ENCODE measurements at places on chromosomes 12 and 14. TPM values are rescaled to one million over a fixed set of nuclear protein-coding genes. Genes with fewer than 3 reads are reported as not detected.

DNA sequence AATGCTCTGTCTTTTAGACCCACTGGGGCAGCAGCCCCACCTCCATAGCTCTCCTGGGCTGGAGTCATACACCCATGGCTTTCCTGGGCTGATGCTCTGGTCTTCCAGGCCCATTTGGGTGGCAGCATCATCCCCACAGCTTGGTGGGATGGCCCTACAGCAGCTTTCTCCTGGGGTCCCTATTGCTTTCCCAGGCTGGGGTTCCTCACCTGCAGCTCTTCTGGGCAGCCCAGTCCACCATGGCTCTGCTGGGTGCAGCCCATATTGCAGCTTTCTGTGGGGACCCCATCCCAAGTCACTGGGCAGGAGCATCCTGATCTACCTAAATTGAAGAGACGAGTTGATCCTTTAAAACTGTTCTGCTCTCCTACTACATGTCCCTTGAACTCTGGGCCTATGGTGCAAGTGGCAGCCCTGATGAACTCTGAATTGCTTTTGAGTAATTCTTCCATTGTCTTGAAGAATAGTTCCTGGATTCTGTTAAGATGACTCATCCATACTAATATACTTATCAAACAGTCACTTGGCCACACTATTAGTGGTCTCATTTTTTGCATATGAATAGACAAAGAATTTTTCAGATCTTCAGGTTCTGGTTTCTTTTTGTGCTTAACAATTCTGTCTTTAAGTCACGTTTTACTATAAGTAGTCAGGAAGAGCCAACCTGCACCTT, 390.1 kb downstream of the DPF3 start:
- DNase-seq = no peak

The MSRB3 gene
- polyA plus RNA-seq = 48.6 TPM

The RNASE2 gene
- 0.66 TPM for polyA plus RNA-seq

The NT5DC3 gene
- 9.0 TPM for polyA plus RNA-seq

GRCh38 chr14:75015496-75015895, 12.8 kb downstream of the EIF2B2 start:
- no peak for DNase-seq

The RNU4-1 gene
- polyA plus RNA-seq = not detected

- DNase-seq = peak; percentile 8
These were observed 42.0 kb upstream of the A2ML1 start for GRCh38 chr12:8780389-8780788.

GRCh38 chr12:59736359-59736758, 140.5 kb downstream of the SLC16A7 start:
- no peak for DNase-seq

DNA sequence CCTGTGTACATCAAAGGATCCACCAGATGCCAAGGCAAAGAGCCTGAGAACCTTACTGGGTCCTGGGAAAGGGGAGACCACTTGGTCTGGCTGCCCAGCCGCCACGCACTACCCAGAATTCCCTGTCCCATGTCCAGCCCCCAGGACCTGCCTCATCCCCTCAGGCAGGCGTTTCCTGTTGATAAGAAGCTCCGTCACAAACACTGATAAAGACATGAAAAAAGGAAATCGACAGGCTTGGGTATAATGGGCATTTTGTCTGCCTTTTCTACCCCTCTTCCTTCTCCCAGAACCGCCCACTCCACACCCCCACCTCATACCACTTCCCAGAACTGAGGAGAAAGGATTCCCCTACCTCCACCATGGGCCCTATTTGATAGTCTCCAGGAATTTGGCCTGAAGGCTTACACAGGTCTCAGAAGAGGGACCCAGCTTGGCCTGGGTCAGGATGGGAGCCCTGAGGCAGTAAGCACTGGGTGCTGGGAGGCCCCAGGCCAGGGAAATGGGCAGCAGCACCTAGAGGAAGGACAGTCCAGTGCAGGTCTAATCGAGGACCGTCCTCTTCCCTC, 18.8 kb downstream of the ACVRL1 start:
- DNase-seq = no peak

- no peak for DNase-seq
These were observed 28.8 kb upstream of the HIGD1C start for GRCh38 chr12:50923361-50924130.

The ACRBP gene
- 2.0 TPM for polyA plus RNA-seq
